ENCODE measurements at places on chromosomes 5 and 9. TPM values are rescaled to one million over a fixed set of nuclear protein-coding genes. Genes with fewer than 3 reads are reported as not detected.
A peak's percentile ranks its signal among the peaks of the same experiment; 100 is the strongest.

Gene MACIR
- 5.2 TPM for total RNA-seq

Gene ANKRD34B
- not detected for total RNA-seq

DNA sequence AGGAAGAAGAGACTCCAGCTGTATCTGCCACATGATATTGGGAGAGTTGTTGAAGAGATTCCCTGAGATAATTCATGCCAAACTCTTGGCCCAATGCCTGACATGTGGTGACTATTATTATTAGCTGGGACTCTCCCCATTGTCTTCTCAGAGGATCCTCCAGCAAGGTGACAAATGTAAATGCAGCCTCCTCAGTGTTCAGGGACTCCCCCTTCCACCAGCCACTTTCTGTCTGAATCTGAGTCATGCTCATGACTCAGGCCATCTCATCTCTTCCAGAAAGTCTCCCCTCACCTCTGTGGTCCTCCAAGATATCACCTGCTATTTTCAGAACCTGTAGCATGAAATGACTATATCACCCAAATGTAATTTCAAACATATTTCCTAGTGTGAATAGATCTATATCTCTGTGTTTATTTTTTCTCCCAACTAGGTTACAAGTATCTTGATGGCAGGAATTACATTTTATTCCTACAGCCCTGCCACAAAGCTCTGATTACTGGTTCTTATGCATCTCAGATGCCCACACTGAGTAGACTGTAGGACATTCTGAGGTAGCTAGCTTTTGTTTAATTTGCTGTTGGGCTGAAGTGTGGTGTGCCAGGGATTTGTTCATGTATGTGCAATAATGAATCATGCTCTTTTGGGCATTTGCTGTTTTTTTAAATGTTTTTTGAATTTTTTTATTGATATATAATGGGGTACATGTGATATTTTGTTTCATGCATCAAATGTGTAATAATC lies 126.6 kb upstream of the IL12B start:
- peak; percentile 85 for ATAC-seq

DNA sequence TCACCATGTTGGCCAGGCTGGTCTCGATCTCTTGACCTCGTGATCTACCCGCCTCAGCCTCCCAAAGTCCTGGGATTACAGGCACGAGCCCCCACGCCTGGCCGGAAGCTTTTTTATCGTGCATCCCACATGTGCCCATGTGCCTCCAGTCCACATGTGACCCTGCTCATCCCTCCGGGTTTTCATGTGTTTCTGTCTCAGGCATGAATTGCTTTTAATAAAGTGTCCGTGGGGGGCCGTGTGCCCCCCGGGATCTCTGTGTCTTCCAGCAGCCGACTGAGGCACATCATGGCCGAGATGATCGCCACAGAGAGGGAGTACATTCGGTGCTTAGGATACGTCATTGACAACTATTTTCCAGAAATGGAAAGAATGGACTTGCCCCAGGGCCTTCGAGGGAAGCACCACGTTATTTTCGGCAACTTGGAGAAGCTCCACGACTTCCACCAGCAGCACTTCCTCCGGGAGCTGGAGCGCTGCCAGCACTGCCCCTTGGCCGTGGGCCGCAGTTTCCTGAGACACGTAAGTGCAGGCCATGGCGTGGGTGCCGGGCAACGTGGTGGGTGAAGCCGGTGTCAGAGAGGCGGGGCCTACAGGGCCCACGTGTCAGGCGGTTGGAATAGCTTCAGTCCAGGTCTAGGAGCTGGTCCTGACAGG lies 22.1 kb upstream of the LRRC14B start:
- ATAC-seq: no peak

GRCh38 chr9:109411798-109412352 lies 86.2 kb downstream of the PTPN3 start:
- peak; percentile 52 for ATAC-seq

GRCh38 chr9:122248448-122248865 lies 16.2 kb downstream of the RBM18 start:
- no peak for ATAC-seq

Gene PDGFRB
- 0.26 TPM for total RNA-seq

Gene EQTN
- total RNA-seq: not detected

Data from activated T-helper 17 cell treated with anti-CD3 and anti-CD28 coated beads, Interleukin-2, amount 50 U/mL, for 72 hours (primary cell).